Activated CD4-positive, alpha-beta T cell treated with anti-CD3 and anti-CD28 coated beads, Interleukin-2, amount 50 U/mL, for 1 hour (primary cell): ENCODE measurements at places on chromosomes 5 and 9.

DNA sequence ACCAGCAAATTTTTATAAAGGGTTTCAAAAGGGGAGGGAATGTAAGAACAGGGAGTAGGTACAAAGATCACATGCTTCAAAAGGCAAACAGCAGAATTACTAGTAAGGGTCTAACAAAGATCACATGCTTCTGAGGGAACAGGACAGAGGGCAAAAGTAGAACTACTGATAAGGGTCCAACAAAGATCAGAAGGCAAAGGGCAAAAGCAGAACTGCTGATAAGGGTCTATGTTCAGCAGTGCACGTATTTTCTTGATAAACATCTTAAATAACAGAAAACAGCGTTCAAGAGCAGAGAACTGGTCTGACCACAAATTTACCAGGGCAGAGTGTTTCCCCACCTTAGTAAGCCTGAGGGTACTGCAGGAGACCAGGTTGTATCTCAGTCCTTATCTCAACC, 469.5 kb upstream of the PIK3R1 start:
- DNase-seq, result no peak

DNA sequence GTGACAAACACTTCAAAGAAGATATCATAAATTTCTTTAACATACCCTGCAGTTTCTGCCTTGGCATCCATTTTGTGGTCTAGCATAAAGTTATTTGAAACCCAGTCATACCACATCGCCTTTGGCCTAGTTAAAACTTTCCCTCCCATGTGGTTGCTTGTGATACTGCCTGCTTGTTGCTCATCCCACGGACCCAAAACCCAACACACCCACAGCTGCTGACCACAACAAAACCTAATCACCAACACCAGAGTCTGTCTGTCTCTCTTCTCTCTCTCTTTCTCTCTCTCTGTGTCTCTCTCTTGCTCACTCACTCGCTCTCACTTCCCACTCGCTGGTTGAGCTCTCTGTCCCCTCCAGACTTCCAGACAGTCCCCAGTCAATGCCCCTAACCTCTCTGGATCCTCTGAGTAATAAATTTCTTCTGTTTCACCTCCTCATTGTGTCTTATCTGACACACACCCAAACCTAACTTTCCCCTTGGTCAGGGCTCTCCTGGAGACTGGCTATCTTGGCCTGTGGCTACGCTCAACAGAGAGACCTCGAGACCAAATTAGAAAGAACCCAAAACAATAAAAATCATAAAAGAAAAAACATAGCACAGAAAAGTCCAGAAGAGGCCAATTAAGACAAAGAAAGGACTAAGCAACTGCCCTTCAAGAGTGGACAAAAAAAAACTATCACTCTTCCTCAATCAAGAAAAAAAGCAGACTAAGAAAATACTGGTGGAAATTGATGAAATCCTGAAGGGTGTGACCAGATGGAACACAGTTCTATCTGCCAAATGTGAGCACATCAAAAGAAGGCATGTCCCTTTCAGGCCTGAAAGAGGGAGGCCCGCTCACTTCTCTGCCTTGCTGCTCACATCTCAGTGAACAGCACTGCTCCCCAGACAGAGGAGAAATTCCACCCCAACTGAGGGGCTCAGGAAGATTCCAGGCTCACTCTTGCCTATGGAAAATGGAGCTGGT, 41.5 kb downstream of the TTLL11 start:
- no peak for DNase-seq

GRCh38 chr5:151899399-151899798, 25.3 kb downstream of the GLRA1 start:
- no peak for DNase-seq

GRCh38 chr9:133685653-133686609, 49.8 kb downstream of the DBH start:
- no peak for DNase-seq

DNA sequence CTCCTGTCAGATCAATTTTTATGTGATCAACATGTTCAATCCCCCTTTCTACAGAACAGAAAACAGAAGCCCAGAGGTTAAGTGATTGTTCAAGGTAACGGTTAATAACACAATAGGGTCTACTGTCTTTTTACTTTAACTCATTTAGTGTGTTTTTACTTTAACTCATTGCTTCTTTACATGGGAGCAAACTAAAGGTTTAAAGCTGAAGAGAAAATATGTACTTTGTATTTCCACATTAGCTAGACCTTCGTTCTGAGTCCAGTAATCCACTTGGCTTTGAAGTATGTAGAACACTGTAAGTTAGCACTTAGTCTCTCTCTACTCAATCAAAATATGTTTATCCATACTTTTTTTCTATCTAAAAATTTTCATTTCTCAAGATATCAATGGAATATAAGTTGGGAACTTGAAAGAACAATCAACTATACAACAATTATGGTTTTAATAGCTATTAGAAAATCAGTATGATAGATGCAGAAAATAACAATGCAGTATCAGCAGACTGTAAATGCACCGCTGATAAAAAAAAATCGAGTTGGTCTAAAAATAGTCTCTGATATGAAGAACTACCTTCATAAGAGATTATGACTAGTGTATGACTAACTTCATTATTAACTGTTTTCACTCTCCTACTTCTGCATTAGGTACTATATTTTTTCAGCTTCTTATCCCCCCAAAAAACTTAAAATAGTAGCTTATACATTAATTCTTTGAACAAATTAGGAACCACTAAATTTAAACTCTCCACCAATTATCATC, 20.6 kb downstream of the PGGT1B start:
- DNase-seq, result no peak
